DMS53 (cell line): ENCODE measurements at places on chromosomes 13 and 19.

- no peak for DNase-seq
Observed at GRCh38 chr19:41234512-41235168, 15.6 kb downstream of the AXL start.

DNA sequence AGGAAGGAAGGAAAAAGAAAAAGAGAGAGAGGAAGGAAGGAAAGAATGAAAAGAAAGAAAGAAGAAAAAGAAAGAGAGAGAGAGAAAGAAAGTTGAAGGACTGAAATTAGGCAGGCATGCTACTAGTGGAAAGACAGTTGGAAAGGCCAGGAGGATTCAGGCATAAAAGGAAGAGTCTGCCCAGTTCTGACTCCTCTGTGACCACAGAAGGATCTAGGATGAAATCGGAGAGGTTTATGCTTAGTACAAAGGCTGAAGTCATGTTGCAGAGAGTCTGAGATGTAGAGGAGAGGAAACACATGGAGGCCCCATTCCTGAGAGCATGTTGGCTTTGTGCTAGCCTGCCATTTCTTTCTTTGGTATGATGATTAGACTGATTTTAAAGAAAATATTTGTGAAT lies 246.5 kb upstream of the ARGLU1 start:
- no peak for DNase-seq

- peak; percentile 13 for DNase-seq
Observed at GRCh38 chr13:52892925-52893324, 44.5 kb upstream of the PCDH8 start.

DNA sequence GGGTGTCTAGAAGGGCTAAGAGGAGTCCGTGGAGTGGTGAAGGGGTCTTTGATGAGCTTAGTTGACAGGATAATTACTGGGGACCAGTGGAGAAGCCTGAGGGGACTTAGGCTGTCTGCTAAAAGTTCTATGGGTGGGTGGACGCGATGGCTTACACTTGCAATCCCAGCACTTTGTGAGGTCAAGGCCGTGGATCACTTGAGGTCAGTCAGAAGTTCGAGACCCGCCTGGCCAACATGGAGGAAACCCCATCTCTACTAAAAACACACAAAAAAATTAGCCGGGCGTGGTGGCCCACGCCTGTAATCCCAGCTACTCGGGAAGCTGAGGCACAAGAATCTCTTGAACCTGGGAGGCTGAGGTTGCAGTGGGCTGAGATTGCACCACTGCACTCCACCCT lies 2.8 kb upstream of the GSK3A start:
- no peak for DNase-seq

GRCh38 chr13:30809787-30810186 lies 74.4 kb downstream of the ALOX5AP start:
- DNase-seq: no peak

GRCh38 chr19:15109768-15110417 lies 2.7 kb downstream of the SYDE1 start:
- DNase-seq: peak; percentile 37
